ENCODE measurements at places on chromosomes 6 and 20.

DNA sequence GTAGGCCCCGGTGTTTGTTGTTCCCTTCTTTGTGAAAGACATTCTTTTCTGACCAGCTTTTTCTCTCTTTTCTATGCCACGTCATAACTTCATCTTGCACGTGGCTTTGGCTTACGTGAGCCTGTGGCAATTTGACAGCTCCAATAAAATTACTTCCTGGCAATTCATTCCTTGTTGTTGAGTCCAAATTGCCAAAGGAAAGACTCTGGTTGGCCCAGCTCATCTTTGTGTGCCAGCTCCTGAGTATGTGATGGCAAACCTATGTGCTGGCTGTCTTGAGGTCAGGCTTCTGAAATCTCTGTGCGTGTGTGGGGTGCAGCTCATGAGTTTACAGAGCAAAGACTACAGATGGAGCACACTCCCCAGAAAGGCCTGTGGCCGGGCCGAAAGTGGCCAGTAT is 272.5 kb upstream of the SGK1 start:
- H3K27me3 ChIP-seq, result no peaks in the 10 kb centered on the region
- peaks cover 20% of the 10 kb centered on the region for H3K4me1 ChIP-seq
- DNase-seq, result no peak
- no peak overlapping the region for H3K4me3 ChIP-seq

DNA sequence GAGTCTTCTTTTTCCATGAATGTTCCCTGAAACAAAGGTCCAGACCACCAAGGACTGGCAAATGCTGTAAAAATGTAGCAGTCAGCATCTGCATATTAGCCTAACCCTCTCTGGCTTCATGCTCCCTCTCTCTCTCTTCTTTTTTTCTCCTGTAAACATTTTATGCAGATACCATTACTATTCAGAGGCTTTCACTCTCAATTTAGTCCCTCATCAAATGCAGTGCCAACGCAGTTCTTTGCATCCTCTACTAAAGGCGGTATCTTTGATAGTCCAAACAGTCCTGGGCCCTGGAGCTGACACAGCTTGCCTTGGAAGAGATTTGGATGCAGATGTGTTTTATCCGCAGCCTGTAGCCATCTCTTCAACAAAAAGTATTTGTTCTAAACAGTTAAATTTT is 167.1 kb upstream of the MMS22L start:
- no peak for DNase-seq
- H3K27ac ChIP-seq, result no peak overlapping the region
- H3K27me3 ChIP-seq, result no peaks in the 10 kb centered on the region
- no peaks in the 10 kb centered on the region for H3K4me1 ChIP-seq

- no peaks in the 10 kb centered on the region for H3K27me3 ChIP-seq
- H3K4me3 ChIP-seq, result no peak overlapping the region
- no peak overlapping the region for H3K27ac ChIP-seq
Measured at GRCh38 chr6:90249034-90249433, 47.6 kb downstream of the BACH2 start.

- no peaks in the 10 kb centered on the region for H3K27me3 ChIP-seq
- DNase-seq, result no peak
- H3K27ac ChIP-seq, result no peak overlapping the region
- H3K4me3 ChIP-seq, result no peak overlapping the region
- peaks cover 73% of the 10 kb centered on the region for H3K4me1 ChIP-seq
Measured at GRCh38 chr20:41393705-41394066, 27.1 kb upstream of the EMILIN3 start.

DNA sequence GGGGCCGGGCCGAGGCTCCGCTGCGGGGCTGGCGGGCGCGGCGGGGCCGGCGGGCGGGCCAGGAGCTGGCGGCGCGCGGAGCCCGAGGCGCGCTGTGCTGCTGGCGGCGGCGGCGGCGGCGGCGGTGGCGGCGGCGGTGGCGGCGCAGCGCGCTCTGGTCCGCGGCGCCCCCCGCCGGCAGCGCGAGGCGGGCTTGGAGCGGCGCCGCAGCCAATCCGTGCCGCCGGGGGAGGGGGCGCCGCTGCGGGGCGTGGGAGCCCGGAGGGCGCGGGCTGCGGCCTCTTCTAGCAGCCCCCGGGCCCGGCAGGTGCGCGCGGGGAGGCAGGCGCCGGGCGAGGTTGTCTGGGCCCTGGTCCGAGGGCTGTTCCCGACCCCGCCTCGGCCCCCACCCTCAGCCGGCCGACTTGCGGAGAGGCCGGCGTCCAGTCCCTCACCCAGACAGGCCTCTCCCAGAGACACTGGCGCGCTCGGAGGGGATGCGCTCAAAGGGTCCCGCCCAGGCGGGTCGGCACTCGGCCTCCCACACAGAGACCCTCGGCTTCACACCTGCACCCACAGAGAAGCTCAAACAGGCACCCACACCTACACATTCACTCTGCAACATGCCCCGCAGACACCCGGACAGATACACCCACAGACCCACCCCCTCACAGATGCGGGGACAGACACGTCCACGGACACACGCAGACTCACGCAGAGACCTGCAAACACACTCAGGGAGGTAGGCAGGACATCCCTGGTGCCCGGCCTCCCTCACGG is at the start of gene RIMS4:
Gene RIMS4 (minus strand): TSS at position 156 of the 759 bp plus-strand sequence. CDS start 275 bp downstream, outside the sequence.
- DNase-seq, result no peak
- H3K4me1 ChIP-seq, result peaks cover 12% of the 10 kb centered on the region
- no peak within 1 kb of the TSS for H3K27ac ChIP-seq
- no peaks in the 10 kb centered on the region for H3K36me3 ChIP-seq
- peaks cover 11% of the 10 kb centered on the region for H3K27me3 ChIP-seq
- peak within 1 kb of the TSS; percentile 56 for H3K4me3 ChIP-seq

GRCh38 chr6:13454286-13455221 is 32.8 kb downstream of the GFOD1 start:
- H3K27me3 ChIP-seq, result no peaks in the 10 kb centered on the region
- no peak for DNase-seq
- no peak overlapping the region for H3K4me3 ChIP-seq
- peak overlapping the region; percentile 84 for H3K27ac ChIP-seq
- H3K4me1 ChIP-seq, result peaks cover 81% of the 10 kb centered on the region

DNA sequence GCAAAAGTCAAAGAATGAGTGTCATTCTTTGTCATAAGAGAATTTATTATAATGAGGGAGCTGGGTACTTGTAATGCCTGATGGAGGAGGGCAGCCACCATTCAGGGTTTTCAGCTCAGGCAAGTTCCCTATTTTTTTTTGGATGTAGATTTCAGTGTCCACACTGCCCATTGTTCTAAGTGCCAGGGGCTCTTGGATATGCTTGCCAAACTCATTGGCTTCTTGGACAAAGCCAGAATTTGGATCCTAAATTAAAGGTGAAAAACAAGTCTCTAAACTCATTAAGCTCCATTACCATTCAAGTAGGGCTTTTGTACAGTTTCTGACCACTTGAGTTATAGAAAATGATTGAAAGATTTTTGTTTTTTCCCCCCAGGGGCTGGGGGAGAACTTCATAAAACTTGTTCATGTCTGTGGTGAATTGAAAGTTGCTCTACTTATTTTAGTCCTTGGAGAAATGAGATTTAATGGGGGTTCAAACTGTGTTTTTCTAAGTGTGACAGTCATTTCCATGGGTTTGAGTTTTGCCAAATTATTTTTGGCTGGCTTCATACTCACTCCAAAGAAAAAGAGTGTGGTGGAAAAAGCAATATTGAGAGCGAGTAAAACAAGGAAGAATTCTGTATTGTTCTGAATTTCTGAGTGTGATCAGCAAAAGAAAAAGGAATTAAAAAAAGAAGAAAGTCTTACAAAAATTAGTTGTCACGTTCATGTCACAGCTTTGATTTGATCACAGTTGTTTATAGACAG is 46.0 kb downstream of the TIAM2 start:
- H3K27me3 ChIP-seq, result no peaks in the 10 kb centered on the region
- H3K4me3 ChIP-seq, result no peak overlapping the region
- DNase-seq, result no peak
- H3K4me1 ChIP-seq, result peaks cover 7% of the 10 kb centered on the region
- H3K36me3 ChIP-seq, result no peaks in the 10 kb centered on the region

- no peaks in the 10 kb centered on the region for H3K27me3 ChIP-seq
- H3K36me3 ChIP-seq, result no peaks in the 10 kb centered on the region
- H3K4me1 ChIP-seq, result no peaks in the 10 kb centered on the region
- no peak for DNase-seq
Measured at GRCh38 chr20:12327205-12327604, 409.5 kb downstream of the BTBD3 start.

GRCh38 chr6:127880429-127880828 is 20.4 kb downstream of the THEMIS start:
- no peak for DNase-seq
- H3K27ac ChIP-seq, result no peak overlapping the region
- no peak overlapping the region for H3K4me3 ChIP-seq

GRCh38 chr6:12909833-12910232 is 193.3 kb downstream of the PHACTR1 start:
- no peak overlapping the region for H3K4me3 ChIP-seq
- no peaks in the 10 kb centered on the region for H3K27me3 ChIP-seq

DNA sequence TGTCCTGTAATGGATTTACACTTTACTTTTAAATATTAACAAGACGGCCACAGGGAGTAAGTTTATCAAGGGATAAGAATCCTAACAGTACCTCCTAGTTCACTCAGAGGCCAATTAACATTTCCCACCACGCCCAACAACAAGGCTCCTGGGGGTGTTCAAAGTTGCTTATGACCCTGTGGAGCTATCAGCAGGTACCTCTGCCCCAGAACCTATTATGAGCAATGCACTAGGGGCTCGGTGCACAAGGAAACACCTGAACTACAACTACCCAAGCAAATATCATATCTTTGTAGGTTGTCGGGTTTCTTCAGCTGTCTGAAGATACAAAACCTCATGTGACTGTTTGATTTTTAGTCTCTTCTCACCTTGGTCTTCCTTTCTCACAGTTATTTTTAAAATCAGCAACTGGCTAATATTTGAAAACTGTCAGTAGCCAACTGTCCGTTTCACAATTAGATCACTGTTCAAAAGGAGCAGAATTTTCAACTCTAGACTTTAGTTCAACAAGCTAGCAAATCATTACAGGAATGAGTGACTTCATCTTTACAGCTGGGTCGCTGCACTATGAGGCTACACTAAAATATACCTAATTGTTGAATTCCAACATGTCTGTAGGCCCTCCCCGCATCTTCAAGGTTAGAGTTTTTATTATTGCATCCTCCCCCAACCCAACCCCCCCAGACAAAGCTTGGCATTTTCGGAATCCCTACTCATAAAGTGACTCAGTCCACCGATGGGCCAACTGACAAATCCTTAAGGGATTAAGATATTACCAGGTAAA is 38.1 kb downstream of the B4GALT5 start:
- peaks cover 24% of the 10 kb centered on the region for H3K4me1 ChIP-seq
- no peak for DNase-seq
- no peaks in the 10 kb centered on the region for H3K36me3 ChIP-seq
- no peak overlapping the region for H3K4me3 ChIP-seq
- H3K27ac ChIP-seq, result peak overlapping the region; percentile 12
